T-helper 2 cell (primary cell): ENCODE measurements at places on chromosomes 5 and 9.

DNA sequence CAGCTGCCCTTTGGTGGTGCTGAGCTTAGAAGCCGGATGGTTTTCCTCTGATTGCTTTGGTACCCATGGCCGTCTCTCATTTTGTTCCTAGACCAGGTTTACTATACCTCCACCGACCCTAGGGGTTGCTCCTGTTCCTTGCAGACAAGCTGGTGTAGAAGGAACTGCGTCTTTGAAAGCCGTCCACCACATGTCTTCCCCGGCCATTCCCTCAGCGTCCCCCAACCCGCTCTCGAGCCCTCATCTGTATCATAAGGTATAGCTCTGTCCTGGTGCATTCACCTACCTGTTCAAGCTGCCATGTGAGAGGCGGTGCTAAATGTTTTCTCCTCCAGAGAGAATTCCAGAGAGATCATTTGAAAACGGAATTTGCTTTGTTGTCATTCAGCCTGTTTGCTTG lies 39.5 kb downstream of the TENT4A start:
- DNase-seq: no peak

- no peak for DNase-seq
Measured at GRCh38 chr5:138661991-138662434, 86.8 kb upstream of the HSPA9 start.

DNA sequence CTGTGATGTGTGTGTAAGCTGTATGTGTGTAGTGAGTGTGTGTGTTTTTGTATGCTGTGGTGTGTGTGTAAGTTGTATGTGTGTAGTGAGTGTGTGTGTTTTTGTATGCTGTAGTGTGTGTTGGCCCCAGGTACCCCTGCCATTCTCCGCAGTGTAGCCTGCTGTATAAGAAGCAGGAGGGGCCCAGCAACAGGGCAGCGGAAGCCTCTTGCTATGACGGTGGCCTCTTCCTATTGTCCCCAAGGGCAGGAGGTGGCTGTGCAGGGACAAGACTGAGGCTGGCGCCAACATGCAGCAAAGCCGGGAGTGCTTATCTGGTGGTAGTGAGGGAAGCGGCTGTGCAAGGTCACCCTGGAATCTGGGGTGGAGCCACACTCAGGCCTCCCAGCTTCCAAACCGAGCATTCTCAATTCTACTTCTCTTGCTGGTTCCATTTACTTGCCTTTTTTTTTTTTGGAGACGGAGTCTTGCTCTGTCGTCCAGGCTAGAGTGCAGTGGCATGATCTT lies 5.1 kb downstream of the SPAAR start:
- no peak for DNase-seq

GRCh38 chr5:117424559-117424958 lies 849.9 kb upstream of the SEMA6A start:
- no peak for DNase-seq

DNA sequence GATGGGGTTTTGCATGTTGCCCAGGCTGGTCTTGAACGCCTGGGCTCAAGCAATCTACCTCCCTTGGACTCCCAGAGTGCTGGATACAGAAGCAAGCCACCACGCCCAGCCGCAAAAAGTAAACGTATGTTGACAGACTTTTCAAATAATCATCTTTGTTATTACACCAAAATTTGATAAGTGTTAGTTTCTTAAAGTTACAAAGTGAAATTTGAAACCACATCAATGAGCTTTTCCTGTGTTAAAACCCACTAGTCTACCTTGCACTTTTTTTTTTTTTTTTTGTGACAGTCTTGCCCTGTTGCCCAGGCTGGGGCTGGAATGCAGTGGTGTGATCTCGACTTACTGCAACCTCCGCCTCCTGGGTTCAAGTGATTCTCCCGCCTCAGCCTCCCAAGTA lies 29.9 kb downstream of the SPACA9 start:
- DNase-seq: peak; percentile 74

DNA sequence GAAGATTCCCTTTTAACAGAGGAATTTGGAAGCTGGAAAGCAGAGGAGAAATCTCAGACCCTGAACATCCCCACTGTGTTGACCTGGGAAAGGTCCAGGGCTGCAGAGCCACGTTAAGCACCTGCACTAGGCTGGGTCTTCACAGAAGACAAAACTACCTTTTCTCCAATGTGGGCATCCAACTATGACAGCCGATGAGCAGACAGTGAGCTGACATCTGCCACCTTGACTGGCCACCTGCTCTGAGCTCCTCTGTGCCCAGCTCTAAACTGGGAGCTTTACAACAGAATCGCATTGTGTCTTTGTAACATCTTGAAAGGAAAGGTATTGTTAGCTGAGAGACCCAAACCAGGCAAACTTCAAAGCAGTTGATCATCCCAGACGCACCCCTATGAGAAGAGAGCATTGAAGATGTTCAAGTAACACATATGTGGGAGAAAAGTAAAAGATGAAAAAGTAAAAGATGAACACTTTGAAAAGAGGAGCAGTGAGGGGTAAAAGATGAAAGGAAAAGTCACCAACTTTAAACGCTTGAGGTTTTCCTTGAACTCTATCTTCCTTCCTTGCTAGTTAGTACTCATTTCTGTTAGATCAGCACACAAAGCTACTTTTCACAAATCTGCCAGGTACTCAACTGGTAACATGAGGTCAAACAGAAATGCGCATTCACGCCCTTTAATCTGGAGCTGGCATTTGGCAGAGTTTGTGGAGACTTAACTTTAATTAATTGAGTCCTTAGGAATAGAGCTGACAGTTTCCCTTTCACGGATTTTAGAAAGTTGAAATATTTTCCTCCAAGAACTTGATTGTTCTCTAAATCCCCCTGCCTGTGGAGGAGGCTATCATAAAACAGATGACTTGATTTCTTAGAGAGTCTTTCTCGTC lies 53.2 kb upstream of the CTXN3 start:
- DNase-seq: no peak

- DNase-seq: no peak
Measured at GRCh38 chr5:148909766-148910165, 83.4 kb downstream of the ADRB2 start.

- no peak for DNase-seq
Measured at GRCh38 chr5:150461231-150461630, 11.7 kb upstream of the RPS14 start.

GRCh38 chr9:31519826-31520225 lies 864.6 kb upstream of the ACO1 start:
- DNase-seq: no peak

DNA sequence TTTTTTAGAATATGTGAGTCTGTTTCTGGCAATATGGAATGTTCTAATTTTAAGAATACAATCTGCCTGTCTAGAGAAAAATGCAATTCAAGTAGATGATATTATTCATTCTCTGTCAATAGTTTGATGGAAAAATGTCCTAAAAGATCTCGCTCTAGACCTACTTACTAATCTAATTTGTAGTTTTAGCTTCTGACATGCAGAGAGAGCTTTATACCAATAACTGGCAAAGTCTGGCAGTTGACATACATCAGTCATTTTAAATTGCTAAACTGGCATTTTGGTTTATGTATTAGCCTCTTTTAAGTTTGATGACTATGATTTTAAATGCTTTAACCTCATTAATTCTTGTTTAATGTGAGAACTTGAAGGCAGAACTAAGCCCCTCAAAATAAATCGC lies 355.0 kb upstream of the CDH10 start:
- DNase-seq: no peak

GRCh38 chr5:34045996-34046395 lies 3.0 kb upstream of the C1QTNF3 start:
- DNase-seq: no peak

GRCh38 chr5:28770307-28770706 lies 1731.9 kb upstream of the CDH9 start:
- no peak for DNase-seq
